AML-193 (cell line): ENCODE measurements at places on chromosomes 6 and 20.

- no peak for DNase-seq
These were observed 41.5 kb downstream of the DSE start for GRCh38 chr6:116412270-116412669.

- no peak for DNase-seq
These were observed 71.8 kb upstream of the L3MBTL3 start for GRCh38 chr6:129946439-129947140.

- no peak for DNase-seq
These were observed 85.0 kb downstream of the TMEM242 start for GRCh38 chr6:157238346-157238745.

- no peak for DNase-seq
These were observed 690.9 kb upstream of the CHD6 start for GRCh38 chr20:42309050-42309449.
